ENCODE measurements at places on chromosomes 16 and 17.

DNA sequence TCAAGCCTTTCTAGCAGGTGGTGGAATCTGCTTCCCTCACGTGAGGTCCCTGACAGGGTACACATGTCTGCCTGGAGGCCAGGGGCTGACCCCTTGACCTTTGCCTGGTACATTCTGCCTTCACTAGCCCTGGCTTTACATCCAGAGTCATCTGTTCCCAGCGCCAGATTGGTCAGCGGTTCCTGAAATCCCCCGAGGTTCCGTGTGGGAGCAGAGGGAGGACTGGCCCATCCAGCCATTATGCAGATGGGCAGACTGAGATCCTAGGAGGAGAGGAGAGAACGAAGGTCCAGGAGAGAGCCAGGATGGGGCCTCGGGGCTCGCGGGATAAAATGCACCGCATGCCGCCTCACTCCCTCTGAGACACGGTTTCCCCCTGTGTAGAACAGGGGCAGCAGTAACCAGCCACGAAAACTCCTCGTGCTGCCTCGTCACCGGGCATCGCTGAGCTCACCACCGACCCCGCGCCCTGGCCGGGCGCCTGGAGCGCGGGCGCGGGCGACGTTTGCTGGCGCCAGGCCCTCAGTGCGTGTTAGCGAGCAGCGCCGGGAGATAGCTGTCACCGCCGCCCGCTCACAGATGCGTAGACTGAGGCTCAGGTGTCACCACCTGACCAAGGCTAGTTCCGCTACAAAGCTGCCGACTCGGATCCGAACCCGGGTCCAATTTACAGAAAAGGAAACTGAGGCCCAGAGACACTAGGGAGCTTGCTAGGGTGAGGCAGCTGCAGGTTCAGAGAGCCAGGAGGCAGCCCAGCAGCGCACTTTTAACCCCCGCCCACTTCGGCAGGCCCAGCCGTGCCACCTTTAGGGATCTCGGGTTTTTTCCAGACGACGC is 811 bp upstream of the MAP2K3 start:
- DNase-seq, result no peak

DNA sequence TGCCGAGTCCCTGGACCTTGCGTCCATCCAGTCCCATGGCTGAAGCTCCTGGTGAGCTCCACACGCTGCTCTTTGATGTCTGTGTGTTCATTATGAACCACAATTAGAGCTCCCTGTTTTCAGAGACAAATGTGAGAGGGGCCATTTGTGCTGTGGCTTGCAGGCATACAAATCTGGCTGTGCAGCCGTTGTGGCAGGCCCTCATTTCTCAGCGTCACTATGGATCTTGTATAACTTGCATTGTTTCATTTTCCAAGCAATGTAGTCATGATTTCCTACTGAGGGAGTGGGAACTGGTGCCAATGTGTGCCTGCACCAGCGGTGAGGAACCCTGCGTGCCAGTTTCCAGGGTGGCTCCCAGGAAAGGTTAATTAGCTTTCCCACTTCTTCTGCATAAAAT is 542.6 kb downstream of the TMEM114 start:
- DNase-seq, result no peak

DNA sequence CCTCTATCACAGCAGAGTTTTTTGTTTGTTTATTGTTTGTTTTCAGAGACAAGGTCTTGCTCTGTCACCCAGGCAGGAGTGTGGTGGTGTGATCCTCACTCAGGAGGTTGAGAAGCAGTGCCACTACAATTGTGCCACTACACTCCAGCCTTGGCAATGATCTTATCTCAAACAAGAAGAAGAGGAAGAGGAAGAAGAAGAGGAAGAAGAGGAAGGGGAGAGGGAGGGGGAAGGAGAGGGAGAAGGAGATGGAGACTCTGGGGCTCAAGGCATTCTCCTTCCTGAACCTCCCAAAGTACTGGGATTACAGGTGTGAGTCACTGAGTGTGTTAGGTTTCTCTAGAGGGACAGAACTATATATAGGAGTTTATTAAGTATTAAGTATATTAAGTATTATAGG is 17.1 kb upstream of the C17orf58 start:
- DNase-seq, result no peak

DNA sequence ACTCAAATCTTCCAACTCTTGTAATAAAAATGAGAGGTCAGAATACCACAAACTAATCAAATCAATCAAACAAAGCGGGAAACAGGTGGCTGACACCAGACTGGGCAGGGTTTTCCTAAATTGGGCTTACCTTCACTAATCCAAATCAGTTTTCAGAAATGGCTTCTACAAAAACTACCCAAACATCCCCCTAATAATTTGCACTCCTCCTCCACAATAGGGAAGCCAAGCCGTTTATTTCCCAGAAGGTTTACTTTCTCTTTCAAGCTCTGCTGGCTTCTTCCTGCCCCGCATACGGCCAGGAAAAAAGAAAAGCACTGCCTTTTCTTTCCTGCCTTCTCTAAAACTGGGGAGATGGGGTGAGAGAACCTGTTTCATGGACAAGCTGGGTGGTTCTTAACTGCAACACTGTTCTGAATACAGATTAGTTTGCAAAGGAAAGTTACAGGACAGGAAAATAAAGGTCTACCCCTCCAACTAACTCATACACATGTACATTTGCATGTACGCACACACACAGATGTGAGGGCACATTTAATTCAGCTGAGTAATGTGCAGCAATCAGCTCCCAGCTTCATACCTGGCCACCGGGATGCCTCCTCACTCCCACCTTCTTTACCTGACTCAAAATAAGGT is 9.2 kb downstream of the STAT3 start:
- no peak for DNase-seq

- peak; percentile 85 for DNase-seq
These were observed 46.1 kb downstream of the ABCA8 start for GRCh38 chr17:68909066-68909465.

- DNase-seq, result no peak
These were observed 206.2 kb upstream of the IRX5 start for GRCh38 chr16:54724346-54724925.

GRCh38 chr17:34843682-34844081 is 117.6 kb downstream of the CCT6B start:
- DNase-seq, result no peak

GRCh38 chr16:57422026-57422944 is 17.7 kb downstream of the CCL17 start:
- no peak for DNase-seq
